ENCODE measurements at places on chromosomes 5 and 9.

DNA sequence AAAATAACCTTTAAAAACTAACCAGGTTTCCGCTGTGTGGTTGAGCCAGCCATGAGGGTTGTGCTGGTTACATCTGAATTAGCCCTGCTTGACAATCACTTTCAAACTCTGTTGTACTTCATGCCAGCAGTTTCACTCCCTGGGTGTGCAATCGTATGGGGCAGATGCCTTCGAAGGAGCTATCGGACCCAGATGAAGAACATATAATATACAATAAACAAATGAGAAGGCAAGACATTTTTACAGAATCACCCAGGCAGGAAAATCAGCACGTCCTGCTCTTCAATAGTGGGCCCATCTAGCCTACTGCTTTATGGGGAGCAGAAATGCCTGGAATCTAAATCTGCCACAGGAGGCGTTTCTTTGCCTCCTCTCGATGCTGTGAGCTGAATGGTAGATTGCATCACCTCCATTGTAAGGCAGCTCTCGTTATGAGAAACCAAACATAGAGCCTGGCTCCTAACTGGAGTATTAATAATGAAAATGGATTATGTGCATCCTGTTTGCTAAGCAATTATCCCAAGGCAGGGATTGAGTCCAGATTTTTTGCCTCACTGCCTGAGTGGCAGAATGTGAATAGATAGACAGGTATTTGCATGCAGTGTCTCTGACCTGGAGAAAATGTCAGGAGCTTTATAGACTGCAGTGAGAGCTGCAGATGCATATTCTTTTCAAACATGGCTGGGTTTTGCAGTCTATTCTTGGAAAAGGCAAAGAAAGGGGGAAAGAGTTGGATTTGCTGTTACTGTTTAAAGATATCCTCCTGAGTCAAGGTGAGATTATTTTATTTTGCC is 143.3 kb upstream of the SMARCA2 start:
- DNase-seq = no peak

GRCh38 chr5:1330847-1331831 is 13.8 kb downstream of the CLPTM1L start:
- no peak for DNase-seq

DNA sequence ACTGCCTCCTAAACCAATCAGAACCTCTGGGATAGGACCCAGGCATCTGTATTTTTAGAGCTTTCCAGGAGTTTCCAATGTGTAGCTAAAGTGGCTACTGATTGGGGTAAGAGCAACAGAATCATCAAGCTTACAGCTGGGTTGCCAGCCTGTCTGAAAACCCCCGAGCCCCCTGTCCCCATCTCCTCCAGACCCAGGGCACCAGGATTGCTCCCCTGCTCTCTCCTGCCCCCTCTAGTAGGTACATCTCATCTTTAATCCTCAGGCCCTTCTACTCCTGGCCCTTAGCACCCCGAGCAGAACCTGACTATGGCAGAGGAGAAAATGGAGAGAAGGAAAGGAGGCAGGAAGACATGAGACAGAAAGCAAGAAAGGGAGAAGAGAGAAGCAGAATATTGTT is 204.9 kb downstream of the GABBR2 start:
- no peak for DNase-seq

DNA sequence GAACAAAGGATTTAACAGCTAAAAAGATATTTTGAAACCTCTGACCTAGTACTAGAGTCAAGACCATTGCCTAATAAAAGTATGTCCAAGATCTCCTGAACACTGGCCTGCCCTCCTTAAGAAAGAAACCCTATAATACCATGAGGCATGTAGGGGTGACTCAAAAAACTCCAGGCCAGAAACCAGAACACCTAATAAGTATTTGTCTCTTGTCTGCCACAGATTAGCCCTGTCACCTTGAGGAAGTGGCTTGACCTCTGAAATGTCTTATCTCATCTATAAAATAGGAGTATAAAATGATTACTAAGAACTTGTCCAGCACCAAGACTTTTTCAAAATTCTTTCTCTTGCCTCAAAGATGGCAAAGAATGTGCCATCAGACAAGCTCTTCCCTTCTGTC is 125.5 kb upstream of the RASGRF2 start:
- DNase-seq = no peak

GRCh38 chr5:36998578-36998977 is 122.0 kb downstream of the NIPBL start:
- DNase-seq = no peak

DNA sequence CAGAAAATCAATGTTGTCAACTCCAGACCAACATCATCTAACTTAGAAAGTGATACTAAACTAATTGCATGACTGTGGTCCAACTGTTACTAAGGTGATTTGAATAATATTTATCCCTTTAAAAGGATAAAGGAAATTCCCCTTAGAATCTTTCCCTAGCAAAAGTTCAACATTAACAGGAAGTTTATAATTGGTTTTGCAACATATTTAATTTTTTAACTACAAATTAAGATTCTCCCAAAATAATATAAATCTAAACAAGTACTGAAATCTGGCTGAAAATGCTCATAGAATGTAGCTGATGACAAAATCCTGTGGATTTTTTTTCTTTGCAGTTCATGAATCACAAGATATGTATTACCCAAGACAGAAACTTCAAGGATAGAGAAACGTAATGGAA is 151.4 kb downstream of the LPAR1 start:
- DNase-seq = peak; percentile 77

GRCh38 chr9:69675563-69675962 is 3.4 kb upstream of the APBA1 start:
- no peak for DNase-seq

DNA sequence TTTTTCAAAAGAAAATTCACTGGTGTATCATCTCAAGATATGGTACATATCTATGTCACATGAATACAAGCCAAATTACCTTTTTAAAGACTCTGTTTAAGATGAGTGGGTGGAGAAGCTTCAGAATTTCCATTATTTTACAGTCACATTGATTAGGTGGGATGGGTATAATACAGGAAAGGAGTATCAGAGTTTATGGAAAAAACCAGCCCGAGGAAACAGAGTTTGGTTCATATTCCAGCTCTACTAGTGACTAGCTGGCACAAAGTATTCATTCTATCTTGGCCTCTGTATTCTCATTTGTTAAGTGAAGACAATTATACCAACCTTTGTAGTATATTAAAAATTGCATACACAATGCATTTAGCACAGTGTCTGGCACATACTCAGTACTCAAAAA is 46.5 kb upstream of the CDK5RAP2 start:
- no peak for DNase-seq

GRCh38 chr5:60482301-60482700 is 217.7 kb downstream of the DEPDC1B start:
- no peak for DNase-seq

- no peak for DNase-seq
These were observed 189.5 kb downstream of the ADAMTS6 start for GRCh38 chr5:65292196-65292595.

DNA sequence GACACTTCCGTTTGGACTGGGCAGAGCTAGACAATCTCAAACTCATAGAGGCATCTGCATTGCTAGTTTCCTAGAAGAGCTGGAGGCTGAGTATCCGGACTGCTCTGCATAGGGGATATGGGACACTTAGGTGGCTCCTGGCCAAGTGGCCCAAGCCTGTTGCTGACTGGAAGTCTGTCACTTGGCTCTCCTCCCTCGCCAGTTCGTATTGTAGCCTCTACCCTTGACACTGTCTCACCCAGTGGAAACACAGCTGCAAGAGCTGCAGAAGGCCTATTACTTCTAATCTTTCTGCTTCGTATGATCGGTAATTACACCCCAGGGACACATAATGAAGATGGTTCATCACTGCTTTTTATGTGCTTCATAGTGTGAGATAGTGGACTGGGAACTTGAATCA is 34.7 kb downstream of the ITGA1 start:
- peak; percentile 59 for DNase-seq

DNA sequence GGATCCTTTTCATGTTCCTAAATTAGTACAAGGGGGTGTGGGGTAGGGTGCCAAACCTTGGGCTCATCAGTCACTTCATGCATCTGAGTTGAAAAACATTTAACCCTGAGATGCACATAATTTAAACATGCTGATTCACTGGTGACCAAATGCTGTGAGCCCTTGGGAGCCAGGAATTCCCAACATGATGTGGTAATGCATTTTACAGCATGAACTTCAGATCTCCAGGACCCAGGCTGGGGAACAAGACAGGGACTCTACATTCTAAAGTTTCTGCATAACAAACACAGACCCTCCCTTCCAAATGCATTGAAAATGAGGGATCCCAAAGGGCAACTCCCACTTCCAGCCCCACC is 322.2 kb downstream of the NDUFS4 start:
- peak; percentile 56 for DNase-seq

- no peak for DNase-seq
These were observed 8.7 kb downstream of the ANP32B start for GRCh38 chr9:97991818-97992217.

GRCh38 chr9:131423171-131423581 is 29.3 kb downstream of the PRRC2B start:
- DNase-seq = peak; percentile 82

- no peak for DNase-seq
These were observed 1860.0 kb upstream of the WWC1 start for GRCh38 chr5:166431456-166431855.

GRCh38 chr9:119185298-119185697 is 183.9 kb downstream of the BRINP1 start:
- no peak for DNase-seq

DNA sequence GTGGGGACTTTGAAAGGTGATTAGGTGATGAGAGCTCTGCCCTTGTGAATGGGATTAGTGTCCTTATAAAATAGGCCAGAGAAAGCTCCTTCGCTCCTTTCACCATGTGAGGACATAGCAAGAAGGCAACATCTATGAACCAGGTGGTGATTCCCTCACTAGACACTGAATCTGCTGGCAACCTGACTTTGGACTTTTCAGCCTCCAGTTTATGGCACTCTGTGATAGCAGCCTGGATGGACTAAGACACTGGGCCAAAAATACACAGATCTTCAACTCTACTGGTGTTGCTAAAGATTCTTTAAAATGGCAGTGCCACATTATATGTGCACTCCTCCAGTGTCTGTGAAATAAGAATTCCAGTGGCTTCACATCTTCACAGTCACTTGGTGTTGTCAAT is 41.2 kb upstream of the COL15A1 start:
- DNase-seq = no peak

- no peak for DNase-seq
These were observed 81.0 kb downstream of the ADAMTS2 start for GRCh38 chr5:179264053-179264782.

- DNase-seq = peak; percentile 91
These were observed 138.5 kb upstream of the TAF11L2 start for GRCh38 chr5:17359451-17360011.

GRCh38 chr5:5423586-5423985 is 1.1 kb downstream of the ICE1 start:
- no peak for DNase-seq

DNA sequence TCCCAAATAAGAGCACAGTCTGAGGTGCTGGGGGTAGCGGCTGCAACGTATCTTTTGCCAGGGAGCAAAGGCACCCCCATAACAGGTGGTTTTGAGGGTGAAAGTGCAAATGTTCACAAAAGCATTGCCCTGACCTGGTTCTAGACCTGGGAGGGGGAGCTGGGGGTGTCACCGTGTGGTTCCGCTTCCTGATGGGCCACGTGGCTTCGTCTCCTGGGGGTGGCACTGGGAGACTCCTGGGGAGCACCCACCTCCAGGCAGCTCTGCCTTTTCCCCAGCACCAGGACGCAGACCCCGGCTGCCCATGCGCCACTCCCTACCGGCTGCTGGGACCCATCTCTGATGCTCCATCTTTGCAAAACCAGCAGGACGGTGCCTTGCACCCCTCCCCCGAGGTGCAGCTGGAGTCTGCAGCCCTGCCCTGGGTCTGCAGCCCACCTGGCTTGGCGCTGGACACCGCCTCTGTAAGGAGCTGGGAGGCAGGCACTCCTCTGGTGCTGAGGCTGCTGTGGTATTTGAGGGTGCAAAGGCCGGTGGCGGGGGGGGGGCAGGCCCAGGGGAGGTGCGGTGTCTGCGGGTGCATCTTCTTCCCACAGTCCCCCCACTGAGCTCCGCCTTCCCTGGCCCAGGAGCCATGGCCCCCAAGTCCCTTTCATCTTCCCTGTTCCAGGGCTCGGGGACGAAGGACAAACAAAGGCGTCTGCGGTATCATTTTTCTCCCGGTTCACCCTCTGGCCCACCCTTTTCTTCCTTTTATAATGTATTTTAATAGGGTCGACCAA is 29.8 kb upstream of the RXRA start:
- DNase-seq = no peak

DNA sequence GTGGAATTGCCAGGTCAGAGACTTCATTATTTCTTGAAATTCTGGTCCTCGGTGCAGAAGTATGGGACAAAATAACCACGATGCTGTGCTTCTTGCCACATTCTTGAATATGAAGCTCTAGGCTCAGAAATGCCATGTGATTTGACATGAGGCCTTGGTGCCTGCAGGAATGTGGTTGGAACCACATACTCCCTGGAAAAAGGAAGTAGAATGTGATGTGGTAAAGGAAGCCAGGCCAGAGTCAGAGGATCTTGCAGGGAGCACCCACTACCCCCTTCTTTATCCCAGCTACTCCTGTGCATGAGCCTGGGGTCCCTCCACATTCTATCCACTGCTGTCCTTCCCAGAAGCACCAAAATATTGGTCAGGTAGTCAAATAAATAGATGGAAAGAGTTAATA is 80.9 kb downstream of the FOXD1 start:
- DNase-seq = no peak

DNA sequence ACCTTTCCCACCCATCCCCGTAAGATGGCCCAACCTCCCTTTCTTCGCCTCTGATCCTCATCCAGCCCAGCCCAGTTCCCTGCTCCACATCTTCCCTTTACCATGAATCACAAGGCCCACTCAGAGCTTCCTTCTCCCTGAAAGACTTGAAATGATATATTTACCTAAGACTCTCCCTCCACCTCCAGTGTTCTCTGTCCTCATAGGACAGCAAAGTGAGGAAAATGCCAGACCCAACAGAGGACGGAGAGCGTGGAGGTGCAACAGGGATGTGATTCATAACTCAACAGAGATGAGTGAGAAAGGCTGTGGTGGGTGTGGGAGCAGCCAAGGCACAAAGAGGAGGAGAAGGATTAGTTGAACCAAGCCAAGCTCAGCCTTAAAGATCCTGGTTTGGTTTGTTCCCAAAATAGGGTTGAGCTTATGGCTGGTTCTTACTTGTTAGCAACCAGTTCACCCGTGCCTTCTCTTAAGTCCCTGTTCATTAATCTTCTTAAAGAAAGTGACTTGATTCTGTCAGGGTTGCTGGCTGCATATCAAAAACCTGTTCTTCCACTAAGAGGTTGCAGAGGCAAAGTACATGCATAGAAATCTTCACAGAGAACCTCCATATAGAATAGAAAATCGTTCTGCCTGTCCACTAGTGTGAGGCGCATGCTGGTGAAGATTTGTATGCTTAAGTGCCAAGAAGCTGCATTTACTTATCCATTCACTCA is 183.2 kb downstream of the ACTL7B start:
- peak; percentile 34 for DNase-seq

- DNase-seq = peak; percentile 11
These were observed 58.2 kb downstream of the NSUN2 start for GRCh38 chr5:6574537-6575245.

DNA sequence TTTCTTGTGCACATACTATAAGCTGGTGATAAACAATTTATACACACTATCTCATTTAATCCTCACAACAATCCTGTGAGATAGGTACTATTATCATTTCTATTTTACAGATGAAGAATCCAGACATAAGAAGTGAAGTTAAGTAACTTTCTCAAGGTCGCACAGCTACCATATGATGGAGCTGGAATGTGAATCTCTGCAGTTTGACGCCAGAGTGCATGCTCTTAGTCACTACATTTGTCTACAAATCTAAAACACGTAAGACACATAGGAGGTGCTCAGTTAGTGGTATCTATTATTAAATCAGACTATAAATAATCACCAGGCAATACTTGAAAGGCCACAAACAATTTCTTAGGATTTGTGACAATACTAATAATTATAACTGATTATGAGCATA is 45.0 kb upstream of the CDKN2B start:
- no peak for DNase-seq

Data from fibroblast of mammary gland (primary cell).